ENCODE measurements at places on chromosomes 13 and 19.

- DNase-seq: no peak
Measured at GRCh38 chr13:36432106-36432544, at the start of gene CCNA1. Gene CCNA1, plus strand, starts transcription at chr13:36432495. Its CDS starts 562 bp downstream, at chr13:36433057.

DNA sequence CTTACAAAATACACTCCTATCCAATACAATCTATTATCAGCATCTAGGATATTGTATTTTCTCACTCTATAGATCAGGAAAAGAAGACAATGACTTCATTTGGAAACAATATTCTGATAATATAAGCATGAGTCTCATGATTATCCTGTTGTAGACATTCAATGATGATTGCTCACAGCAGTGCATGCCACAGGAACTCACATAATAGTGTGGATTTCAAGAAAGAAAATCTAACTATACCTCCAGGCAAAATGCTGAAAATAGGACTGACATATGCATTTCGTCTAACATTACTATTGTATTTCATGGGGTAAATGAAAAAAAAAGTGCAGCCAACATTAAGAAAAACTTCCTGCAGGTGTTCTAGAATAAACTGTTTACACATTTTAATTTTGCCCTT, 122.6 kb downstream of the POSTN start:
- no peak for DNase-seq

DNA sequence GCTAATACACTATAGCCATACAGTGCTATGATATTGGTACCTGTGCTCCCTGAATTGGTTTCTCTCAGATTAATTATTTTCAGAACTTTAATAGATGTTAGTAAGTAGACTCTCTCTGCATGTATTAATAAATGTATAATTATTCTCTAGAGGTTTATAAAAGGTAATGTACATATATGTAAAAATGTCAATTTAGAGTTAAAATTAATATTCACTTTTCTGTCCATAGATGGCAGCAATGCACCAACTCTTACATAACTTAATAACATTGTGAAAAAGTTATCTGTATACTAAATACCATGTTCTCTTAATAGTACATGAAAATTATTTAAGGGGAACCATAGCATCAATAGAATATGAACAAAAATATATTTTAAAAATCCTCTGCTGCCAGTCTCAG, 515.0 kb upstream of the KLHL1 start:
- no peak for DNase-seq

- no peak for DNase-seq
Measured at GRCh38 chr13:26062853-26063444, 11.1 kb upstream of the SHISA2 start.

DNA sequence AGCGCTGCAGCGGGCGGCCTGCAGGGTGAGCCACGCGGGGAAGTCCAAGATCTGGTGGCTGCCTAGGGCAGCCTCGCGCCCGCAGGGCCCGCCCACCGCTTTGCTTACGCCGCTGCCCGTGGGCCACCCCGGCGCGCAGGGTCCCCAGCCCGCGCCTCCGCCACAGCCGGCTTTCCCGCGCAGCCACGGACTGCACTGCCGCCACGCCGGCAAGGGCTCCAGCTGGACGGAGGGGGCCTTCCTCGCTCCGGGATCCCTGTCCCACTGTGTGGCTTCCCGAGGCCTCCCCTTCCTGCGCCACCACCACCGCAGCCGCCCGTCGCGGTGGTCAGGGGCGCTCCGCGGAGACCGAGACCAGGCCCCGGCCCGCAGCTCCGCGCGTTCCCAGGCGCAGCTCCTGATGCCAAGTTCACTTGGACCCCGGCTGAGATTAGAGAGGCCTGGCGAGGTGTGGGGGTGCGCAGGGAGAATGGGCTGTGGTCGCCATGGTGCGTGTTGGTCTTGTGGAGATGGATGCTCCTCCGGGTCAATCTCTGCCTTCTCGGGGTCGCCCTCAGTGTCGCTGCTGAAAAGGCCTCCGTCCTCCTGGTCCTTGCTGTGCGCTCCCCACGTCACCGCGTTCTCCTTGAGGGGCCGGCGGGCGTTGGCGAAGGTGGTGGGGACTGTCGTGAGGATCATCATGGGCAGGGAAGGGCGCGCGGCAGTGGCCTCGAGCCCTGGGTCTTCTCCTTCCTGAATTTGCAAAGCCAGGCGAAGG, 17.9 kb upstream of the RNF17 start:
- no peak for DNase-seq

DNA sequence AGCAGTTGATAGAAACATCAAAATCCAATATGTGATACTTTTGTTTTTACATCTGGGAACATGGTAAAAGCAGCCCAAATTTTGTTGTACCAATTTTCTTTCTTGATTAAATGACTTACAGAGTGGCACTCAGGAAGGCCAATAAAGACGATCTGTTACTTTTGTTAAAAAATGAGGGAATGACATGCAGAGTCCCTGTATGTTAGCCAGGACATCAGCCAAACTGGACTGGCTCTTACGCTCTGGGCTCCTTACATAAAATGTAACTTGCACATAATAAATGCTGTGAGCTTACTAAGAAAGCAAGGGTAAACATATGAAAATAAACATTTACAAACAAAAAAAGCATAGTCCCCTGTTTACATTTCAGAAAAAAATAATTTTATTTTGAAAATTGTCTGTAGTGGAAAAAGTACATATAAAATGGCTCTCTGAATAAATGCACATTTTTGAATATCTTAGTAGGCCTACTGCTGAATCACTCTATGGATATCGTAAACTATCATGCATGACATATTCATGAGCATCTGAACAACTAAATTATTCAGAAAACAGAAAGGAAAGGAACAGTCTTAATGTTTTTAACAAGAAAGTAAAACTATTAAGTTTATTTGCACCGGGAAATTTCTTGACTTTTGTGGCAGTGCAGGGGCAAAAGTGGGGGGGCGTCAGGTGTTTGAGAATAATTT, 534.5 kb downstream of the KCTD12 start:
- DNase-seq: no peak

DNA sequence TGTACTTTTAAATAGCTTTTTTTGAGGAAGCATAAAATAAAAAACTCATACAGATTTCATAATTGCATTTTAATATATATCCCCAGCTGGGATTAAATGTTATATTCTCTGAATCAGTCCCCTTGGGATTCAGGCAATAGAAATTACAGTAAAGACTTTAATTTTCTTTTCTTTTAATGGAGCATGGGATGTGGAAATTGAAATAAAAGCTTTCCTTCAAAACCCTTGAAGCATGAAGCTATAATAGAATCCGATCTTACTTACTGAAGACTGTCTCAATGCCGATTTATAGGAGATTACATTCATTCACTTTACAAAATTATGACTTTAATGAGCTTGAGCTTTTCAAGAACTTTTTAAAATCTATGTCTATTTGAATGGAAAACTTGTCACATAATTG, 243.4 kb downstream of the SPRY2 start:
- DNase-seq: no peak

GRCh38 chr19:5262721-5263120, 77.9 kb downstream of the PTPRS start:
- no peak for DNase-seq

- no peak for DNase-seq
Measured at GRCh38 chr13:83274679-83275078, 607.6 kb downstream of the SLITRK1 start.

DNA sequence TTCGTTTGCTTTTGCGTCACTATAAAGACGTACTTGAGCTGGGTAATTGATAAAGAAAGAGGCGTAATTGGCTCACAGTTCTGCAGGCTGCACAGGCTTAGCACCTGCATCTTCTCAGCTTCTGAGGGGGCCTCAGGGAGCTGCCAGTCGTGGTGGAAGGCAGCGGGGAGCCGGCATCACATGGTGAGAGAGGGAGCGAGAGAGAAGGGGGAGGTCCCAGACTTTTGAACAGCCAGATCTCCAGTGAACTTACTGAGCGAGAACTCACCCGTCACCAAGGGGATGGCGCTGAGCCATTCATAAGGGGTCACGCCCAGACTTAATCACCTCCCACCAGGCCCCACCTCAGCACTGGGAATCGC, 58.7 kb upstream of the F7 start:
- DNase-seq: no peak

DNA sequence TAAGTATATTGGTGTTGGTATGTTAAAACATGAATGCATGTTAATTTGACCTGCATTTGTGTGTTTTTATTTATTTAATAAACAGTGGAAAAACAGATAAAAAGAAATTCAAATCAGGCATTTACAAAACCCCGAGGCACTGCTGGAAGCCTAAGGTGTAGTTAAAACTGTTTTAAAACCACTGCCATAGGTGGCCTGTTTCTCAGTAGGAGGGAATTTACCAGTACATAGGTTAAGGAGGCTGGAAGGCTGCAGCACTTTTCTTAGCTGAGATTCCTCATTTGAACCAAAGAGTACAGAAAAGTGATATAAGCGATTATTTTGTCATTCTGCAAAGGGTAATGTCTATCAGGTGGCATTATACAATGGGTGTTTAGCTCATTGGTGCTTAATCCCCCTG, 99.6 kb downstream of the PAN3 start:
- DNase-seq: no peak

- DNase-seq: no peak
Measured at GRCh38 chr13:59463023-59463422, 700.7 kb downstream of the DIAPH3 start.

DNA sequence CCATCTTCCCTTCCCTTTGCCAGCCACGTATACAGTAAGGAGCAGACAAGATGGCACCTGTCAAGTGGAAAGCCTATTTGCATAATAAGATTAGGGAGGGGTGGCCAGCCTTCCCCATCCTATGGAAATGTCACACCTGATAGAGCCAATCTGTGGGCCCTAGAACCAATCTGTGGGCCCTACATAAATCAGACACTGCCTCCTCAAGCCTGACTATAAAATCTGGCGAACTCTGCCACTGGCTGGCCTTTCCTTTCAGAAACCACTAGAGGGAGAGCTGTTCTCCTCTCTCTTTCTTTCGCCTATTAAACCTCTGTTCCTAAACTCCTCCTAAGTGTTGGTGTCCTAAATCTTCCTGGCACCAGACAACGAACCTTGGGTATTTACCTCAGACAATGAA, 231.5 kb upstream of the KLHL1 start:
- DNase-seq: no peak

DNA sequence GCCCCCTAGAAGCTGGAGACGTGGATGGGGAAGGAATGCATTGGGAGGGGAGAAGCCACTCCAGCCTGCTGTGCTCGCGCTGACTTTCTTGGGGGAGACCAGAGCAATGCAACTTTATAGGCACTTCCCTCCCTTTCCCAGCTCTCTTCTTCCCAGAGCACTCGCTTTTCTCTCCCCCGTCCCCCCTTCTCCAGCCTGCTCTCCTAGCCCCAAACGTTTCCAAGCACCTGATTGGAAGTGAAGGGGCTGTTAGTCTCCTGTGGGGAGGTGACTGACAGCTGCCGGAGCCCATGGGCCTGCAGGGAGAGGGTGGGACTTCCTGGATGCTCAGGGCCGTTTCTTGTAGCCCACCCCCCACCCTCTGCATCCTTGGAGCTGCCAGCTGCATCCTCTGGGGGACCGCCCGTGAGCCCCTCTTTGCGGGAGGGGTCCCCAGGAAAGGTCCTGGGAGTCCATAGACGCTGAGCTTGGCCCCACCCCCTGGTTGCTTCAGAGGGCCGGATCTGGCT, 2.5 kb downstream of the HDGFL2 start:
- no peak for DNase-seq

GRCh38 chr13:84130495-84131114, 248.3 kb upstream of the SLITRK1 start:
- DNase-seq: no peak

DNA sequence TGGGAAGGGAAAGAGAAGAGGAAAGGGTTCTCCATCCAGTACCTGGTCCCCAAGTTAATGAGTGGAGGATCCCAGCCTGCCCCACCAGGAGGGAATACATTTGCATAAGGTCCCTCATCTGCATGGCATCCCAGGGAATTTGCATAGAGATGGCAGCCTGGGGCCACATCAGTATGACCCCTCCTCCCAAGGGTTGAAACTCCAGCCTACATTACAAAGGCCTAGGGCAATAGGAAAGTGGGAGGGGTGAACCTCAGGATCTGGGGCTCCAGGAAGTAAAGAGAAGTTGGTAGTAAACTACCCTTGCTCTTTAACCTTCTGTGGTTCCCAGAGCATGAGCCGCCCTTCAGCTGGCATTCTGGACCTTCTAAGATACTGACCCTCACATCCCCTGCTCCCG, 6.8 kb upstream of the NECTIN2 start:
- DNase-seq: no peak

GRCh38 chr13:28640861-28641599, 17.9 kb upstream of the POMP start:
- DNase-seq: no peak

GRCh38 chr19:50893047-50893736, 18.0 kb downstream of the KLK4 start:
- DNase-seq: no peak

DNA sequence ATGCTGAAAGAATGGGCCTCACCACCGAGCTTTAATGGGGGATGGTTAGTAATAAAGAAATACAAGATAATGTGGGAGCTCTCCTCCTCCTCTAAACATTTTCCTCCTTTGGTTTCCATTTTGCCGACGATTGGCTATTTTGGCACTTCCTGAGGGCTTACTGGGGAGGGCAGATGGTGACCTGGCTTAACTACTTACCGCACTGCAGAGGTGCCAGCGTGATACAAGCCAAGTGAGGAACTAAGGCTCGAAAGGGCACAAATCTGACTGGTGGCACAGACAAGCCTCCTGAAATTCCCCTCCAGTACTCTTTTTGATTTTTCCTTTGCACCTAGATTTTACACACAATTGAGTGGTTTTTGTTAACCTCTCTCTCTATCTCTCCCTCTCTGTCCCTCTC, 53.3 kb upstream of the RAP2A start:
- no peak for DNase-seq

- DNase-seq: no peak
Measured at GRCh38 chr13:91178099-91178498, 169.4 kb upstream of the MIR17HG start.

GRCh38 chr13:20525601-20526544, at the start of gene CRYL1:
Gene CRYL1, minus strand, starts transcription at chr13:20525857. Its CDS starts 63 bp downstream, at chr13:20525794.
- peak; percentile 50 for DNase-seq

GRCh38 chr13:100520936-100521850, 67.4 kb downstream of the GGACT start:
- DNase-seq: no peak

DNA sequence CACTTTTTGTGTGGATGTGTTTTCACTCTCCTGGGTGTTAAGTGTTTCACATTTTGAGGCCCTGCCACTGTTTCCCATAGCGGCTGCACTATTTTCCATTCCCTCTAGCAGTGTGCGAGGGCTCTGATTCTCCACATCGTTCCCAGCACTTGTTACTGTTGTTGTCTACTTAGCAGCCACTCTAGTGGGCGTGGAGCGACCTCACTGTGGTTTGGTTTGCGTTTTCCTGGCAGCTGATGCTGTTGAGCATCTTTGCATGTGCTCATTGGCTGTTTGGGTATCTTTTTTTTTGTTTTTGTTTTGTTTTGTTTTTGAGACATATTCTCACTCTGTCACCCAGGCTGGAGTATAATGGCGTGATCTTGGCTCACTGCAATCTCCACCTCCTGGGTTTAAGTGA, 14.4 kb downstream of the NAXD start:
- no peak for DNase-seq

Data from stimulated activated CD4-positive, alpha-beta T cell treated with anti-CD3 and anti-CD28 coated beads, Interleukin-15, amount 100 ng/mL, for 1 hour (primary cell).